ENCODE measurements at places on chromosomes 5 and 9.
A peak's percentile ranks its signal among the peaks of the same experiment; 100 is the strongest.

GRCh38 chr5:56516035-56516434, 282.9 kb upstream of the ANKRD55 start:
- no peak for DNase-seq

DNA sequence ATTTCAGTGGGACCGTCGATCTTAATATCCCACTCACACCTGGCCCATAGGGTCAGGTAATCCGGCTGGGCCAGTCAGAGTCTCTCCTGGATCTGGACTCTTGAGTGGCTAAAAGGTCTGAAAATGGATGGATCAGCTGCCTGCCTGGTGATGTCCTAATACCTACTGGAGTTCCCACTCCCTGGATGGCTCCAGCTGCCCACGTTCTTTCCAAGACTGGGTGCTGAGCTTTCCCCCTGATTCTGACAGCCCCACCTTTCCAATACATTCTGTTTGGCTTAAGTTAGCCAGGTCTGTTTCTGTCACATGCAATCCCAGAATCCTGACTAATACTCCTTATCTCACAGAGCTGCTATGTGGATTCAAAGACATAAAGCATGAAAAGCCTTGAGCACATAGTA, 10.2 kb downstream of the SH3PXD2B start:
- no peak for DNase-seq

GRCh38 chr5:67010684-67011409, 185.8 kb downstream of the CD180 start:
- no peak for DNase-seq

DNA sequence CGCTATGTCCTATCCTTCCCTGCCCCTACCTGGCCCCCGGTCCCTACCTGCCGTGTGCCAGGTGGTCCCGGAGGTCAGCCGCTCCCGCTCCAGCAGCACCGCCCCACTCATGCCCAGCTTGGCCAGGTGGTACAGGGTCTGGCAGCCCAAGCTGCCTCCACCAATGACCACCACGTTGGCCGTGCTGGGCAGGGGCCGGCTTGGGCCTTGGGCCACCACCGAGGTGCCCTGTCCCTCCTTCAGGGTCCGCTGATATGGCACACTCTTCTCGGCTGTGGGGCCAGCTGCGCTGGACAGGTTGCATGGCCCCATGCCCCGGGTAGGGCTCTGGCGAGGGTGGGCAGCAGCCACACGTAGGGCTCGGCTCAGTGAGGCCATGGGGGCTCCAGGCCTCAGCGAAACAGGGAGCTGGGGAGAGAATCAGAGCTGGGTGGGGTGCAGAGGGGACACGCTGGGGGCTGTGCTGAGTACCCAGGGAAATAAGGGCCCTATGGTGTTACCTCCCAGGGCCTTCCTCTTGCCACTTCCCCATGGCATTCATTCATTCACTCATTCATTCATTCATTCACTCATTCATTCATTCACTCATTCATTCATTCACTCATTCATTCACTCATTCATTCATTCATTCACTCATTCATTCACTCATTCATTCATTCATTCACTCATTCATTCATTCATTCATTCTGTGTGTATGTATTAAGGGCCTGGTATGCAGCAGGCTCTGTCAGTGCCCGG, 4.2 kb downstream of the SARDH start:
- peak; percentile 84 for DNase-seq

GRCh38 chr9:94178927-94179326, 80.2 kb upstream of the ZNF169 start:
- DNase-seq, result no peak
